ENCODE measurements at places on chromosomes 3 and 15.

DNA sequence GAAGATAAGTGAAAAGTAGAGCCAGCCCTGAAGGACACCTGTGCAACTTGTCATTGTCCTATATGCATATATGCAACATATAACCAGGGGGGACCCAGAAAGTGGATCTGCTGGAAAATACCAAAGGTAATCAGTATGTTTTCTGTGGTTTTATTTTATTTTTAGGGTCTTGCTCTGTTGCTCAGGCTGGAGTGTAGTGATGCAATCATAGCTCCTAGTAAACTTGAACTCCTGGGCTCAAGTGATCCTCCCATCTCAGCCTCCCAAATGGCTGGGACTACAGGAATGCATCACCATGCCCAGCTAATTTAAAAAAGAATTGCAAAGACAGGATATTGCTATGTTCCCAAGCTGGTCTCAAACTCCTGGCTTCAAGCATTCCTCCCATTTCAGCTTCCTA is 18.0 kb upstream of the ALDH1A2 start:
- peaks cover 5% of the 10 kb centered on the region for H3K4me1 ChIP-seq
- H3K4me3 ChIP-seq, result no peak overlapping the region
- no peaks in the 10 kb centered on the region for H3K36me3 ChIP-seq
- no peak overlapping the region for H3K27ac ChIP-seq
- H3K27me3 ChIP-seq, result no peaks in the 10 kb centered on the region
- no peak for DNase-seq

DNA sequence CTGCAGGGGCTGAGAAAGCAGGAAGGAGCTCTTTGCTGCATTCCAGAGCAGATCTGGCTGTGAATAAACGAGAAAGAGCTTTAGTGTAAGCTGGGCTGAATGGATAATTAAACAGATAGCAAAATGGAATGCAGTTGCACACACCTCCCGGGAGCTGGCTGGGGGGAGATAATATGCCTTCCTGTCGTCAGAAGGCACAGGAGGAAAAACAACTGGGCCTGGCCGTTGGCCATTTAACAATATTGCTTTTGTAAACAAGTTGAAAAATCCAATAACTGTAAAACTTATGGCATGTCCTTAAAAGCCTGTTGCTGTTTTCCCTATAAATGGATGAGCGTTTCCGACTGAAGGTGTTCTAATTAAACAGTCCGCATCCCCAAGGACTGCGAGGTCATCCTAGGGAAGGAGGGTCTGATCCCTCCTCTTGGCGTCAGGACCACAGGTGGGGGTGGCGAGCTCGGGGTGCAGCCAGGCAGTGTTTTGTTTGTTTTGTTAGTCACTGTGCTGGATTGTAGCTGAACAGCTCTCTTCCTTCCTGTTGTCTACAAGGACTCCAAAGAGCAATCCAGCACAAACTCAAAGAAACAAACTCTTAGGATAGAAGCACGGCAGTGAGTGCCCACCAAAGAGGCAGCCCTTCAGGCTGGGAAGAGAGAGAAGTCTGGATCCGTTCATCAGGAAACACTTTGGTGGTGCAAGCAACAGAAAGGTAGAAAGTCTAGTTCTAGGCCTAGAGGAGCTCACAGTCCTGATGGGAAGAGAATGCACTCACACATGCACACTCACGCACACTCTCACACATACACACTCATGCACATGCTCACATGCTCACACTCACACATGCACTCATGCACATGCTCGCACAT is 133.4 kb upstream of the SMAD3 start:
- no peak for DNase-seq
- peaks cover 6% of the 10 kb centered on the region for H3K27me3 ChIP-seq
- H3K4me1 ChIP-seq, result peaks cover 60% of the 10 kb centered on the region

GRCh38 chr3:105559856-105560255 is 193.1 kb downstream of the ALCAM start:
- no peak overlapping the region for H3K27ac ChIP-seq
- H3K4me3 ChIP-seq, result no peak overlapping the region

GRCh38 chr3:196049653-196050052 is 32.2 kb downstream of the TFRC start:
- DNase-seq, result no peak
- H3K27ac ChIP-seq, result peak overlapping the region; percentile 43
- no peak overlapping the region for H3K4me3 ChIP-seq
- H3K4me1 ChIP-seq, result peaks cover 14% of the 10 kb centered on the region
- peaks cover 45% of the 10 kb centered on the region for H3K36me3 ChIP-seq

- no peak overlapping the region for H3K27ac ChIP-seq
- H3K4me3 ChIP-seq, result no peak overlapping the region
- DNase-seq, result no peak
Measured at GRCh38 chr15:100230784-100231183, 111.0 kb downstream of the ADAMTS17 start.

- no peak overlapping the region for H3K27ac ChIP-seq
- H3K4me3 ChIP-seq, result no peak overlapping the region
- DNase-seq, result no peak
- H3K4me1 ChIP-seq, result peaks cover 38% of the 10 kb centered on the region
- peaks cover 34% of the 10 kb centered on the region for H3K36me3 ChIP-seq
Measured at GRCh38 chr3:170865209-170866094, 4.5 kb downstream of the RPL22L1 start.

GRCh38 chr15:70435872-70436271 is 327.5 kb downstream of the UACA start:
- H3K27me3 ChIP-seq, result peaks cover 11% of the 10 kb centered on the region
- peaks cover 57% of the 10 kb centered on the region for H3K4me1 ChIP-seq
- DNase-seq, result no peak
- H3K36me3 ChIP-seq, result no peaks in the 10 kb centered on the region
- no peak overlapping the region for H3K4me3 ChIP-seq

- H3K27ac ChIP-seq, result no peak overlapping the region
- no peaks in the 10 kb centered on the region for H3K4me1 ChIP-seq
- no peak overlapping the region for H3K4me3 ChIP-seq
- peaks cover 18% of the 10 kb centered on the region for H3K36me3 ChIP-seq
Measured at GRCh38 chr15:22942877-22943276, 37.3 kb downstream of the CYFIP1 start.

DNA sequence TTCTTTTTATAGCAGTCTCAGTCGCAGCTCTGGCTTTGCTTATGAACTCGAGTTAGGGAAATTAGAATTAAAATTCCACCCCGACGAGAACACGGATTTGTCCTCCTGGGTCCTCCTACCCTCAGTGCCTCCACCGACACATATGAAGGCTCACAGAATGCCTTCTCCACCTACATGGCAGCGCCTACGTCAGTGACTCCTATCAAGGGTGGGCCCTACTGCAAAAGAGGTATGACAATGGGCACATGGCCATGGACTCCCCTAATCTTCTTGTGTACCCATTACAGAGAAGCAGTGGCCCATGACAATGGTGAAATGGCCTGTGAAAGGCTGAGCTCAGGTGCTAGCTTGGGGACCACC is 173.0 kb upstream of the TLE3 start:
- H3K4me3 ChIP-seq, result no peak overlapping the region
- H3K27ac ChIP-seq, result no peak overlapping the region
- H3K4me1 ChIP-seq, result peaks cover 68% of the 10 kb centered on the region
- peaks cover 63% of the 10 kb centered on the region for H3K27me3 ChIP-seq
- H3K36me3 ChIP-seq, result no peaks in the 10 kb centered on the region
- no peak for DNase-seq

- DNase-seq, result no peak
- no peaks in the 10 kb centered on the region for H3K27me3 ChIP-seq
- H3K27ac ChIP-seq, result peak overlapping the region; percentile 90
- H3K36me3 ChIP-seq, result peaks cover 49% of the 10 kb centered on the region
- peaks cover 68% of the 10 kb centered on the region for H3K4me1 ChIP-seq
Measured at GRCh38 chr15:59166166-59166565, 40.5 kb upstream of the LDHAL6B start.
